ENCODE measurements at places on chromosomes 2 and 18.
A peak's percentile ranks its signal among the peaks of the same experiment; 100 is the strongest.

- no peak for DNase-seq
Observed at GRCh38 chr2:113784823-113785744, 28.6 kb upstream of the SLC35F5 start.

- DNase-seq, result no peak
Observed at GRCh38 chr18:43606795-43607194, 329.5 kb upstream of the SYT4 start.

DNA sequence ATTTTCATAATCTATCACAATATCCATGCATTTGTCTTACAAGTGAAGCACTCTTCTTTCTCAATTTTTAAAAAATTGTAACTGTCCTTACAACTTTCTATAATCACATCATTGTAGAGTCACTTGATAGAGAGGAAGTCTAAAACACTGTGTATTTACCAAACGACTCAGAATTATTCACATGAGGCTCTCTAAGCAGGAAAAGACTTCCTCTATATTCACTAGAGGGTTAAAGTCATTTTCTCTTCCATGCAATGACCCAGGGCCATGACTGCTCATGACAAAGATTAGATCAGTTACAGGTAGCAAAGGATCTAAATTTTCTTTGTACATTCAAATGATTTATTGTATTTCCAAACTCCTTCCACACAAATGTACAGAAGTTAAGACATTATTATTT lies 9.0 kb upstream of the SLC1A4 start:
- no peak for DNase-seq

GRCh38 chr2:164935118-164936101 lies 19.9 kb downstream of the SLC38A11 start:
- no peak for DNase-seq

- no peak for DNase-seq
Observed at GRCh38 chr2:69305712-69306392, 81.2 kb downstream of the GFPT1 start.

GRCh38 chr2:202261531-202261930 lies 4.0 kb upstream of the NOP58 start:
- DNase-seq, result no peak

DNA sequence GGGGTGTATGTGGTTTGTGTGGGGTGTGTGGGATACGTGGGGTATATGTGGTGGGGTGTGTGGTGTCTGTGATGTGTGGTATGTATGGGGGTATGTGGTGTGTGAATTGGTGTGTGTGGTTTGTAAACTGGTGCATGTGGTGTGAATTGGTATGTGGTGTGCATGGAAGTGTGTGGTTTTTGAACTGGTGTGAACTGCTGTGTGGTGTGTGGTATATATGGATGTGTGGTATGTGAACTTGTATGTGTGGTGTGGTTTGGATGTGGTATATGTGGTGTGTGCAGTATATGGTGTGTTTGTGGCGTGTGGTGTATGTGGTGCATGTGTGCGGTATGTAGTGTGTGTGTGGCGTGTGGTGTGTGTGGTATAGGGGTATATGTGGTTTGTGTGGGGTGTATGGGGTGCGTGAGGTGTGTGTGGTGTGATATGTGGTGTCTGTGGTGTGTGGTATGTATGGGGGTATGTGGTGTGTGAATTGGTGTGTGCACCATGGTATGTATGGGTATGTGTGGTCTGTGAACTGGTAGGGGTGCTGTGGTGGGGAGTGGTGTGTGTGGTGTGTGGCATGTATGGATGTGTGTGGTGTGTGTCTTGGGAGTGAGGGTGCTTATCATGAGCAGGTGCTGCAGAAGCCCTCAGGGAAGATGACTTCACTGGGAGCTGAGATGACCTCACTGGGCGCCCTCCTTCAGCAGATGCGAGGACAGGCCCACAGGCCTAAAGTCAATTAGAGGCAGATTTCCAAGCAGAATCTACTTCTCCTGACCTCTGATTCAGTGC lies 209.6 kb upstream of the TNP1 start:
- DNase-seq, result no peak

DNA sequence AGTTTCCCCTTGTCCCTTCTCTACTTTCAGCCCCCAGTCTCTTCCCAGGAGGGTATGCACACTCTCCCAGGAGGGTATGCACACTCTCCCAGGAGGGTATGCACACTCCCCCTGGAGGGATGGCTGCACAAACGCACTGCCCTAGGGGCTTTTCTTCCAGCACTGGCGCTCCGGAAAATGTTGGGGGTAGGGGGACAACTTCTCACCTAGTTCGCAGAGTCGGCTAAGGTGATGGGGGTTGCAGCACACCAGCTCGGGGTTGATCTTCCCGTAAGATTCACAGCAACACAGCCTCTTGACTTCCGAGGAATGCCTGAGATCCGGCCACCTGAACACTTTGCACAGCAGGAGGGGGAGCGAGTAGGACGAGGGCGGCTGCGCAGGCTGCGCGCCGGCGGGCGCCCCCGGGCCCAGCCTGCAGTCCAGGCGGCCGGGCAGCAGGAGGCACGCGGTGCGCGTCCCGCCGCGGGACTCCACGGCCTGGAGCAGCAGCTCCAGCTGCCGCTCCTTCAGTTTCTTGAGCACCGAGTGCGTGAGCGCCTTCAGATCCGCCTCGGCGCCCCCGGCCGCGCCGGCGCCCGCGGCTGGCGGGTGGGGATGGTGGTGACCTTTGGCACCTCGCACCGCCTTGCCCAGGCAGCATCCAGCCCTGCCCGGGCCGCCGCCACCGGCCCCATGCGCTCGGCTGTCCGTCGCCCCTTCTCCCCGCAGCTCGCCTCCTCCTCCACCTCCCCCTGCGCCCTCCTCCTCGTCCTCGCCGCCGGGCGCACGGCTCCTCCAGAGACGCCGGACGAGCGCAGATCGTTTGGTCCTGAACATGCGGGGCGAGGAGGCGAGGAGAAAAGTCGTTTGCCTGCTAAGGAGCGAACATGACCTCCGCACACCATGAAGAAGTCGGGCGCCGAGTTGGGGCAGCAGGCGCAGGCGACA lies 894 bp downstream of the SMAD7 start:
- DNase-seq, result peak; percentile 30

- no peak for DNase-seq
Observed at GRCh38 chr2:188527141-188527540, 235.5 kb downstream of the GULP1 start.

DNA sequence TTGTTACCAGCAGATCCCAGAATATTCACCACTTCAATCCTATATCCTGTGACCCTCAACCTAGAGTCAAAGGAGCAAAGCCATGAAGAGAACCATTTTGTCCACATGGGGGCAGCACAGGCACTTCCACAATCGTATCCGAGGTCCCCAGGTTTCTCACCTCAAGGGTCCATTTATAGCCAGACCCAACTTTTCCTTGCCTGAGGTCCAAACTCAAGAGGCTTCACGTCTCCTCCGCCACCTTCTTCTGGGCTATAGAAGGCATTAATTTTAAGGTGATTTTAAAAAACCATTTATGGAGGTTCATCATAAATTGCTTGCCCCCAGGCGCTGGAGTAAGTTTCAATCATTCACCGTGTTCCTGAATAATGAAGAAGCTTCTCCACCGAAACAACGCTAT lies 111.6 kb upstream of the NABP1 start:
- peak; percentile 50 for DNase-seq

GRCh38 chr2:169291517-169291916 lies 70.8 kb downstream of the LRP2 start:
- no peak for DNase-seq

DNA sequence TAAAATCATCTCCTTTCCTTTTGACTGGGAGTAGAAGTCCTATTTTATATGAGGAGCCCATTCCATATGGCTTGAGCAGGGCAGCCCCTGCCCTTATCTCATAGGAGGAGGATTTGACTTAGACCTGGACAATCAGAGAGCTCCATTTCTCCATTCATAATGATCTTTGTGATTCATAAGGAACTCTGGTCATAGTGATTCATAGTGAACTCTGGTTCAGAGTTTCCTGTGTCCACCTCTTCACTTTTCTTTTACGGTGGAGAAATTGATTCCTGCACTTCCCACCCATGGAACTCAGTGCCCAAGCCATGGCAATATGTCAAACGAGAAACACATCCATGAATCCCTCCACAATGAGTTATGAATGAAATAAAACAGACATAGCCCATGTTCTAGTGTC lies 12.8 kb upstream of the MYO3B start:
- DNase-seq, result no peak

GRCh38 chr18:33836564-33836963 lies 258.5 kb downstream of the ASXL3 start:
- DNase-seq, result no peak

DNA sequence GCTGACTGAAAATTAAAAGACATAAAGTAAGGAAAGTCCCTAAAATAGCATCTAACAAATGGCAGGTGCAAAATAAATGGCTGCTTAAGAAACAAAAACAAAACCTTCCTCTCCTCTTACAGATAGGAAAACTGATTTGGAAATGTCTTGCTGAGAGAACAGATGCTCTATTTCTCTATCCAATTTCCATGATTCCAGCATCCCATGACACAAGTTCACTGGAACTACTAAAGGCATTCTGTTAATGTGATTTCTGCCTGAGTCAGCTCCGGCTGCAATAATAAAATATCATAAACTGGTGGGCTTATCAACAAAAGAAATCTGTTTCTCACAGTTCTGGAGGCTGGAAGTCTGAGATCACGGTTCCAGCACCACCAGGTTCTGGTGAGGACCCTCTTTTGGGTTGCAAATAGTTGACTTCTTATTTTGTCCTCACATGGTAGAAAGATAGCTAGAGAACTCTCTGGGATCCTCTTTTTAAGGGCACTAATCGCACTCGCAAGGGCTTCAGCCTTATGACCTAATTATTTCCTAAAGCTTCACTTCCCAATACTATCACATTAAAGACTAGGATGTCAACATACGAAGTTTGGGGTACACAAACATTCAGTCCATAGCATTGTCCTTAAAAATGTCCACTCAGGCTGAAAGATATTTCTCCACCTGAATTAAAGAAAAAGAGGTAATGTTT lies 78.2 kb upstream of the GALNT3 start:
- DNase-seq, result no peak

GRCh38 chr18:11324510-11324909 lies 175.1 kb upstream of the PIEZO2 start:
- DNase-seq, result no peak

GRCh38 chr2:235560345-235560744 lies 66.5 kb downstream of the AGAP1 start:
- no peak for DNase-seq

GRCh38 chr2:40680547-40680946 lies 228.7 kb upstream of the SLC8A1 start:
- DNase-seq, result no peak

DNA sequence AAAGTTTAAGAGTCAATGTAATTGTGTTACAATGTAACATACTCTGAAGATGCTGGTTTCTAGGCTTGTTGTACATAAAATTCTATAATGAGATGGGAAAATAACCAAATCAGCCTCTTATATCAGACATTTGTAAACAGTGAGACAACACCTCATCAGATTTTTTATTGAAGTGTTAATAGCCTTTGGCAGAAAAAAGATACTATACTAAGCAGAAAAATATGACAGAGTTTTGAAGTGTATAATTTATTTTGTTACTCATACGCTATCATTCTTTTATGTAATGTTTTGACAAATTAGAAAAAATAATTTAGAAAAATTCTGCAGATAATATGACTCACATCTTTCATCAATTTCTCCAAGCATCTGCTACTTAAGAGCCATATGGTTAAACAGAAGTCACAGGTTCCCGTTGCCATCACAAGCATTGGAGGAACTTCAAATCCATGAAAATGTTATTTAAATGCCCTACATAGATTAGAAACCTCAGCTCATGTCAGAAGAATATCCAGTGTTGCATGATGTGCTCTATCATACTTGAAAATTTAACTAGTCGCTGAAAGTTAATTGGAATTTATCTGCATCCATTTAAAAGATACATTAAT lies 535.4 kb downstream of the LRP1B start:
- DNase-seq, result no peak

DNA sequence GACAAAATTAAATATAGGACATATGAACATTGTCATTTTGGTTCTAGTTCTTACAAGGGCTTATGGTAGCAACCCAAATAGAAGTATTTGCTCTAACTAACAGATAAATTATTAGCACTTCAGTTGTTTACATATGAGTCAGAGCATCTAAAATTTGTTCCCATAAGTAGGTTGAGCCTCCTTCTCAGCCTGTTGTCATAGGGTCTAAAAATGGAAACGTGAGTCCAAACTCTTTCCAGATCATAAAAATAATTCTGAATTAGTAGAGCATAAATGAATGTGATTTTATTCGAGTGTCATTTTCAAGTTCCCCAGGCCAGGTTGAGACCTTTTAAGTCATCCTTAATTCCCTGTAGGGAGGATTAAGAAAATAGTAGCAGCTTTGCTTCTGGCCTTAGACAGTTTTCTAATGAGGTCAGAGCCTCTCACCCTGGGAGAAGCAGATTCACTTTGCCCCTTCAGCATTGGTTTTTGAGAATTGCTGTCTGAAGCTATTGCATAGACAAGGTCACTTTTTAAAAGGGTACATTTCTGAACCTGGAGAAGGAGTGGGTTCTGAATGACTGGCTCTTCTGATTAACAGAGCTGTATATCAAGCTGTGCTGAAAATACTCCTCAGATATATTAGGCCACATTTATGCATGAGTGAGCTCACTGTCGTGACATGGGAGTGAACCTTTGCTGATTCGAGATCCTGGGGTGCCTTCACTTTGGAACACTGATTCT lies 164.3 kb downstream of the NEDD4L start:
- DNase-seq, result no peak

DNA sequence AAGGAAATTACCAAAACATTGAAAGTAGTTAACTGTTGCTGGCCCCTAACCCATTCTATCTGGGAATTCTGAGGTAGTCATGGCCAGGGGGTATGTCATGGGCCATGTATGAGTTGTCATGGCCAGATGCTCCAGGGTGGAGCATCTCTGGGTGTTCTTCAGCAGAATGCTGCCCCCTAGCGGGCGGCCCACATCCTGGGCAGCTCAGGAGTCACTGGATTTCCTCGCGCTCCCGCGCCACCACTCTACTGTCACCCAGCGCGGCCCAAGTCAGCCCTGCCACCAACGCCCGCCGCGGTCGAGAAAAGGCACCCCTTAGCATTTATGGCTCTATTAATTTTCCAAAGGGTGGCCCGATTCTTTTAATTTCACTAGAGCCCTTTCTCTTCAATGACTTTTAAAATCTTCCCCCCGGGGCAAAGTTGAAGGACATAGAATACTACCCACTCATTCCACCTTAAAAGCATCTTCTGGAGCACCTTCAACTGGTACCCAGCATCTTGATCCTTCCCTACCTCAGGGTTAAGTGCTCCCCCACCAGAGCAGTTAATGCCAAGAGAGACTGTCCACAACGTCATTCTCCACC lies 41.6 kb downstream of the PKDCC start:
- DNase-seq, result peak; percentile 7

- no peak for DNase-seq
Observed at GRCh38 chr2:42324244-42324643, 36.8 kb downstream of the COX7A2L start.

GRCh38 chr2:236863729-236864126 lies 222.0 kb upstream of the COPS8 start:
- DNase-seq, result no peak

GRCh38 chr18:51151568-51152511 lies 45.6 kb downstream of the MEX3C start:
- peak; percentile 45 for DNase-seq

GRCh38 chr2:31859959-31860358 lies 150.8 kb downstream of the MEMO1 start:
- no peak for DNase-seq

- DNase-seq, result no peak
Observed at GRCh38 chr2:199749571-199749970, 101.4 kb downstream of the FTCDNL1 start.

Measured in activated naive CD4-positive, alpha-beta T cell (primary cell).